ENCODE measurements at places on chromosomes 11 and 22.

DNA sequence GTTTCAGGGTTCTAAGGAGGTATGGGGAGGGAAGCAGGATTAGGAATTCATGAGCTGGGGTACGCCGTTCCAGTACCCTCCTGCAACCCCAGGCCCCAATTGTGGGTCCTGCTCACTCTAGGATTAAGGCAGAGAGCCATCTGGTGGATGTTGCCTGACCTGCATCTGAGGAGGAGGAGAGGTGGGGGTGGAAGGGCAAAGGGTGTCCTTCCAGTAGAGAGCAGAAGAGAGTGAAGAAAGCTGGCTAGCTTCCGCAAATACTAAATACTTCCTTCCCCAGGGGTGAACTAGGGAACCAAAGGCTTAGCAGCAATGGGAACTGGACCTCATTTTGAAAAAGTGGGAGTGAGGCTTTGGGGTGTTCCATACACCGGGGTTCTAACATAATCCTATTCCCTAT, 10.6 kb downstream of the LRRC51 start:
- DNase-seq, result peak; percentile 72

DNA sequence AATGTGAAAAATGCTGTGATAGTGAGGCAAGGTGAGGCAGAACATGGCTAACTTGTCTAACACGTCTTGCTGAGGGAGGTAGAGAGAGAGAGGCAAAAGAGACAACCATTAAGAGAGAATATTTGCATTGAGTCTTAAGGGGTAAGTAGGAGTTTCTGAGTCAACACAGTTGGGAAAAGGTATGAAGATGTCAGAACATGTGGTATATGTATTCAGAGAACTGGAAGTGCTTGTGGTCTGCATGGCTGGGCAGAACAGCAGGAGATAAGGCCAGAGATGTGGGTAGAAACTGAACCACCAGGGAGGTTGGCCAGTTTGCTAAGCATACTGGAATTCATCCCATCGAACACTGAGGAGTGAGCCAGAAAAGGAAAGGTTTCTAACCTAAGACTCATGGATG, 25.0 kb upstream of the SLC5A1 start:
- no peak for DNase-seq

- no peak for DNase-seq
Observed at GRCh38 chr22:35399114-35399677, 744 bp upstream of the MCM5 start.

GRCh38 chr11:111450480-111451320, 61.5 kb downstream of the BTG4 start:
- no peak for DNase-seq

GRCh38 chr11:85709941-85710702, 24.1 kb upstream of the CCDC89 start:
- no peak for DNase-seq

Measured in CD4-positive, alpha-beta T cell treated with Interleukin-15 for 4 hours (primary cell).